ENCODE measurements at places on chromosomes 13 and 19.

DNA sequence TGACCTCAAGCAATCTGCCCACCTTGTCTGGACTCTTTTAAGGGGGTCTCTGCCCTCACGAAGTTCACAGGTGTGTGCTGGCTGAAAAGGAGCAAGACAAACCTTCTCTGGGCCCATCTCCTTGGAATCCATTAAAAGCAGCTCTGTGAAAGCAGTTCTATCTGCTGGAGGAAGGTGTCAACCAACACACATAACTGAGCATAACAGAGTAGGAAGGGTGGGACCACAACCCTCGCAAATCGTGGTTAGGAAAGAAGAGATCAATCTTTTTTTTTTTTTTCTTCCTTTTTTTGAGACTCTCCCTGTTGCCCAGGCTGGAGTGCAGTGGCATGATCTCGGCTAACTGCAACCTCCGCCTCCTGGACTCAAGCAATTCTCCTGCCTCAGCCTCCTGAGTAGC lies 1.4 kb downstream of the SUGP2 start:
- DNase-seq = no peak

- no peak for DNase-seq
Measured at GRCh38 chr13:50461189-50461588, 382.3 kb downstream of the DLEU7 start.

- DNase-seq = peak; percentile 73
Measured at GRCh38 chr13:112690283-112690929, 568 bp downstream of the ATP11A start.

GRCh38 chr13:40446365-40446764 lies 220.1 kb downstream of the FOXO1 start:
- no peak for DNase-seq

DNA sequence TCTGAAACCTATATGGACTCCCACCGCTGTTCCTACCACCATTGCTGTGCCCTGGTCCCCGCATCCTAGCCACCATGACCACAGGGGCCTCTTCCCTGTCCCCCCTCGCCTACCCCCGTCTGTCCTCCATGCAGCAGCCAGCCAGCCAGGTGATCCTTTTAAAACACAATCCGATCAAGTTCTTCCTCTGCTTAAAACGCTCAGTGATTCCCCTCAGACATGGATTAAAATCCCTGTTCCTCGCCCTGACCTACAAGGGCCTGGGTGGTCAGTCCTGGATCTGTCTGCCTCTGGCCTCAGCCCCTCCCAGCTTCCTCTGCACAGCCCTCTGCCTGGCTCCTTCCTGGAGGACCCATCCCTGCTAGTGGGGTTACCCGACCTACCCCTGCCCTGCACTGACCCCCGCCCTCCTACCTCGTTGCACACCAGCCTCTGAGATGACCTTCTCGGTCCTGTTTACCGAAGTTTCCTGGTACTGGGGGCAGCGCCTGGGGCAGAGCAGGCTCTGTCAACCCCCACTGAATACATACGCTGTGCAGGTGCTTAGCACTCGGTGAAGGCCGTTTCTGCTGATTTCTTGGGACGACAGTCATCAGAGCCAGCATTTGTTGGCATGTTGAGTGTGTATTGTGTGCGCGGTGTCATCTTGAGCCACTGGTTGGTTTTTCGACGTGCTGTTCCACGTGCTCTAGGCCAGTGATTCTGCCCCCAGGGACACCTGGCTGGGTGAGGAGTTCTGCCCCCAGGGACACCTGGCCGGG lies 14.7 kb upstream of the LENG8 start:
- DNase-seq = no peak

- peak; percentile 78 for DNase-seq
Measured at GRCh38 chr19:11530432-11530831, 1.5 kb upstream of the ECSIT start.

- DNase-seq = no peak
Measured at GRCh38 chr13:110624766-110625756, 9.7 kb downstream of the NAXD start.

- no peak for DNase-seq
Measured at GRCh38 chr13:52104624-52105023, 24.2 kb downstream of the NEK5 start.

- peak; percentile 87 for DNase-seq
Measured at GRCh38 chr19:48391100-48392005, at the start of gene KDELR1. Gene KDELR1 (minus strand): TSS chr19:48391551. CDS start chr19:48391358, 193 bp downstream.

Measured in coronary artery (tissue), 2 donors.